HEK293T (cell line): ENCODE measurements at places on chromosomes 1 and 21.

DNA sequence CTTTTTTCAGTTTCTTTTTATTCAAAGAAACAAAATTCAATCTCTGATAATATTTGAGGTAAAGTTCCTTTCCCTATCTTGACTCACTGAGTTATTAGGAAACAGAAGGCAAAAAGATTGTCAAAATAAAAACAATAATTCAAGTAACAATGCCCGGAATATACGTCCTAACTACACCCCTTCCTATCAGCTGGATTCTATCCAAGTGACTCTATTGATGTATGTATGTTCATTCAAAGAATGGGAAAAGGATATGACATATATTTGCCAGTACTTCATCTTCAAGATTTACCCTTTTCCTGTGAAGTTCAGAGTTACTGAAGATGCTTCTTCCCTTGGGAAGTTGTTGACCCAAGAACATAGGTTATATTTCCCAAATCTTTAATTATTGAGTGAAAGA, 13.7 kb downstream of the SPRTN start:
- no peak for DNase-seq

GRCh38 chr1:21391497-21391896, 48.4 kb upstream of the NBPF3 start:
- no peak for DNase-seq

DNA sequence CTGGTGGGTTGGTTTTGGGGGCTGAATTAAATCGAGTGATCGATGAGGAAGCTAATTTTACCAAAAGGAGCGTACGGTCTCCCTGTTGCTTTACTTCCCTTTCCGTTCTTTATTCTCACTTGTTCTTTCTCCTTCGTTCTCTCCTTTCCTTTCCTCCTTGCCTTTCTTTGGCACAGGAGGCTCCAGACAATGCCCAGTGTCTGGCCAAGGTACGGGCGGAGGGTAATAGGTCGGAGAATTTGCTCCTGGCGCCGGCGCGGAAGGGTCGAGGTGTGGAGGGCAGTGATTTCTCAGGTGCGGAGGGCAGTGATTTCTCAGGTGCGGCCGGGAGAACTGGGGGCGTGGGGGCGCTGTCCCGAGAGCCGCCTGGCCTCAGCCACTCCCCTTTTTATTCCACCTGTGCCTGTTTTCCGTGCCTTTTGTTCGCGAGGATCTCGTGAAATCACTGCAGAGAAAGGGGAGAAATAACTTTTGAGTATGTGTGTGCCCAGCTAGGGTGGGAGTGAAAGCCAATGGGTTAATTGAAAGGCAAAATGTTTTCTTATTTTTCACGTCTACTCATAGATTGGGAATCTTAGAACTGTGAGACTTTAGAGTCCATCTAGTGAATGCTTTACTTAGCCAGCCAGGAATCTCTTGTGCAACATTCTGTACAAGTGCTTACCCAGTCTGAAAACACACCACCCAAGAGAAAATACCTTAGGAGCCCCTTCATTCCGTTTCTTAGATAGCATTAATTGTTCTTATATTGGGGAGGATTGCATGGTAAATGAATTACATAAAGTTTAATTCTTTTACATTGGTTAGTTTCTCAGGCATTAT, 1.3 kb downstream of the FNBP1L start:
- peak; percentile 26 for DNase-seq

- no peak for DNase-seq
Measured at GRCh38 chr1:206066479-206067171, 13.7 kb downstream of the RHEX start.

GRCh38 chr1:71587961-71588360, 507.1 kb upstream of the ZRANB2 start:
- DNase-seq: no peak
